ENCODE measurements at places on chromosomes 6 and 20.

GRCh38 chr6:40806256-40806864 lies 219.2 kb upstream of the LRFN2 start:
- no peak for DNase-seq

GRCh38 chr6:36947570-36948351 lies 6.8 kb upstream of the PI16 start:
- DNase-seq, result no peak

GRCh38 chr6:150876598-150876997 lies 11.1 kb downstream of the MTHFD1L start:
- DNase-seq, result no peak

GRCh38 chr6:79520534-79520933 lies 16.7 kb downstream of the LCA5 start:
- no peak for DNase-seq

- DNase-seq, result no peak
These were observed 112.4 kb downstream of the FOXO3 start for GRCh38 chr6:108673153-108673552.

- no peak for DNase-seq
These were observed 2.5 kb upstream of the SPATS1 start for GRCh38 chr6:44339763-44340625.

GRCh38 chr6:166861961-166862286 lies 94.4 kb downstream of the RNASET2 start:
- DNase-seq, result no peak

DNA sequence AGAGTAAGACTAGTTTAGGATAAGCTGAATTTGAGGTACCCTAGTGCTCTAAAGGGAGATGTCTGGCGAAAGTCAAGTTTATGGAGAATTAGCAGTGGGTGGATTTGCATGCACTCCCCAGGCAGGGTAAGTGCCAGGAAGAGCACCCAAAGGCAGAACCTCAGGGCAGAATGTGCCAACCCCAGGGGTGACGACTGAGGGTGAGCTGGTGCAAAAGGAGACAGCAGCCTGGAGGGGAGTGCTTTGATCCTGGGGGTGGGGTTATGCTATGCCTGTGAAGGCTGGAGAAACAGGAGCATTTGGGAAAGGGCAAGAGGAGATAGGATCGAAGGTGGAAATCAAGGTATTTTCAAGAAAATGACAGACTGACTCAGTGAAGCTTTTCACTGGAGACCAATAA lies 208.5 kb upstream of the PDE10A start:
- DNase-seq, result no peak
